ENCODE measurements at places on chromosomes 1 and 21. TPM values are rescaled to one million over a fixed set of nuclear protein-coding genes. Genes with fewer than 3 reads are reported as not detected.
A peak's percentile ranks its signal among the peaks of the same experiment; 100 is the strongest.

SPTA1 gene
- polyA plus RNA-seq = not detected

RORC gene
- not detected for polyA plus RNA-seq

- H3K4me3 ChIP-seq = no peak overlapping the region
- no peak overlapping the region for H3K27ac ChIP-seq
- peaks cover 3% of the 10 kb centered on the region for H3K4me1 ChIP-seq
Measured at GRCh38 chr21:35520302-35520701, 471.2 kb upstream of the RUNX1 start.

GRCh38 chr1:244319283-244320132 is 132.2 kb downstream of the ADSS2 start:
- no peak overlapping the region for H3K4me3 ChIP-seq
- H3K27me3 ChIP-seq = no peaks in the 10 kb centered on the region
- DNase-seq = peak; percentile 95
- peaks cover 26% of the 10 kb centered on the region for H3K4me1 ChIP-seq

DNA sequence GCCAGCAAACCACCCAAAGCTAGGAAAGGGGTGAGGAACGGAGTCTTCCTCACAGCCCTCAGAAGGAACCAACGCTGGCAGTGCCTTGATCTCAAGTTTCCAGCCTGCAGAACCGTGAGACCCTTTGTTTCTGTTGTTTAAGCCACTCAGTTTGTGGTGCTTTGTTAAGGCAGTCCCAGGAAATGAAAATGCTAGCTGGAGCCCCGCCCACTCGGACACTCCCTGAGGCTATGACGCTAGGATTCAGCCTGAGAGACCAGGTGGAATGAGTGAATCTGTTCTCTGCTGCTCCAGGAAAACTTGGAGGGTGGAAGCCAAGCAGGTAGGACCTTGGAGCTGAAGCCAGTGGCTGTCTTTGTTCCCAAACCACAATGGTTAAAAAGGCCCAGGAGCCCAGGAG is 196.5 kb upstream of the POU3F1 start:
- no peak overlapping the region for H3K4me3 ChIP-seq
- DNase-seq = no peak
- H3K36me3 ChIP-seq = no peaks in the 10 kb centered on the region
- H3K27ac ChIP-seq = no peak overlapping the region
- no peaks in the 10 kb centered on the region for H3K4me1 ChIP-seq

- DNase-seq = peak; percentile 64
- no peak overlapping the region for H3K4me3 ChIP-seq
- H3K36me3 ChIP-seq = peaks cover 6% of the 10 kb centered on the region
- no peaks in the 10 kb centered on the region for H3K4me1 ChIP-seq
Measured at GRCh38 chr1:19344372-19344810, 32.3 kb downstream of the SLC66A1 start.

DNA sequence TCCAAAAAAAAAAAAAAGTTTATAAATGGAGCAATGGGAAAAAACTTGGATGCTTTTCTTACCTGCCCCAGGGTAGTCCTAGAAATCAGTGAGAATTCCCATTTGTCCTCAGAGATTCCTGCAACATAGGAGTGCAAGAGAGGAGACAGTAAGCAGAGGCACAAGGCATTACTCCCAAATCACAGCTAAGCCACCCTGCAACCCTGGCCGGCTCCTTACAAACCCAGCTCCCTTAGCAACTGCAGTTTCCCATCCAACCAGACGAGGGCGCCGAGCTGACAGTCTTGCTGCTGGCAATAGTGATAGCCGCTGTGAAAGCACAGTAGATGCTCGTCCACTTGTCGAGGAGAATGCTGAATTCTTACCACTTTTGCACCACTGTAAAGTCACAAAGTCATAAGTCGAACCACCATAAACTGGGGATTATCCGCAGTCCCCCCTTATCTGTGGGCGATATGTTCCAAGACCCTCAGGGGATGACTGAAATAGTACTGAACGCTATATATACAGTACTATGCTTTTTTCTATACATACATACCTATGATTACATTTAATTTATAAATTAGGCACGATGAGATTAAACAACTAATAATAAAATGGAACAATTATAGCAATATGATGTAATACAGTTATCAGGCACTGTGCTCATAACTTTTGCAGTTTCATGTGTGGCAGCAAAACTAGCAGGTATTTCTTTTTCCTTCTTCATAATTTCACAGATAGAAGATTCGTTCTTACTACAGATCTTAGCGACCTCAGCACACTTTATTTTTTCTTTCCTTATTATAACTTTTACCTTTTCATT is 6.0 kb upstream of the PITHD1 start:
- no peak overlapping the region for H3K4me3 ChIP-seq
- no peaks in the 10 kb centered on the region for H3K27me3 ChIP-seq
- peaks cover 4% of the 10 kb centered on the region for H3K4me1 ChIP-seq
- no peaks in the 10 kb centered on the region for H3K36me3 ChIP-seq
- no peak overlapping the region for H3K27ac ChIP-seq

DNA sequence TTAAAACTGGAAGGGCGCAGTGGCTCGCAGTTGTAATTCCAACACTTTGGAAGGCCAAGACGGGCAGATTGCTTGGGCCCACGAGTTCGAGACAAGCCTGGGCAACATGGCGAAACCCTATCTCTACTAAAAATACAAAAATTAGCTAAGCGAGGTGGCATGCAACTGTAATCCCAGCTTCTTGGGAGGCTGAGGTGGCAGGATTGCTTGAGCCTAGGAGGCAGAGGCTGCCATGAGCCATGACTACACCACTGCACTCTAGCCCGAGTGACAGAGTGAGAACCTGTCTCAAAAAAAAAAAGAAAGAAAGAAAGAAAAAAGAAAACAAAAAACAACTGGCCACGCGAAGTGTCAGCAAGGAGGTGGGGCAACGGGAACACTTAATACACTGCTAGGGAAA is 6.3 kb downstream of the UBE2G2 start:
- no peak overlapping the region for H3K4me3 ChIP-seq
- no peak for DNase-seq
- H3K36me3 ChIP-seq = peaks cover 3% of the 10 kb centered on the region
- no peak overlapping the region for H3K27ac ChIP-seq
- peaks cover 8% of the 10 kb centered on the region for H3K4me1 ChIP-seq
